ENCODE measurements at places on chromosomes 7 and 10.

DNA sequence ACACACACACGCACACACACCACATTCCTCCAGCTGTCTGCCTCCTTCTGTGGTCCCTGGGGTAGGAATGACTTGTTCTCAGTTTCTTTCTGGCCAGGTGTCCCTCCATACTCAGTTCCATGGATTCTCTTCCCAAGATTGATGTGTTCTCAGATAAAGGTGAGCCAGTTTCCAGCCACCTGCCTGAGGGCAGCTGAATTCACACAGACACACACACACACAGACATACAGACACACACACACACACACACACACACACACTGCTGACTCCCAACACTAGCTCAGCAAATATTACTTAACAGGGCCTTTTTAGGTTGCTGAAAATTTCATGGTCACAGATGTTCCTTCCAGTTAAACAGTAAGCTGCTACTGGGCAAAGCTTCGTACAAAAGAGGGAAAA is 45.4 kb upstream of the GDF10 start:
- DNase-seq: no peak

- DNase-seq: no peak
Measured at GRCh38 chr7:2299870-2300512, 14.2 kb downstream of the SNX8 start.

DNA sequence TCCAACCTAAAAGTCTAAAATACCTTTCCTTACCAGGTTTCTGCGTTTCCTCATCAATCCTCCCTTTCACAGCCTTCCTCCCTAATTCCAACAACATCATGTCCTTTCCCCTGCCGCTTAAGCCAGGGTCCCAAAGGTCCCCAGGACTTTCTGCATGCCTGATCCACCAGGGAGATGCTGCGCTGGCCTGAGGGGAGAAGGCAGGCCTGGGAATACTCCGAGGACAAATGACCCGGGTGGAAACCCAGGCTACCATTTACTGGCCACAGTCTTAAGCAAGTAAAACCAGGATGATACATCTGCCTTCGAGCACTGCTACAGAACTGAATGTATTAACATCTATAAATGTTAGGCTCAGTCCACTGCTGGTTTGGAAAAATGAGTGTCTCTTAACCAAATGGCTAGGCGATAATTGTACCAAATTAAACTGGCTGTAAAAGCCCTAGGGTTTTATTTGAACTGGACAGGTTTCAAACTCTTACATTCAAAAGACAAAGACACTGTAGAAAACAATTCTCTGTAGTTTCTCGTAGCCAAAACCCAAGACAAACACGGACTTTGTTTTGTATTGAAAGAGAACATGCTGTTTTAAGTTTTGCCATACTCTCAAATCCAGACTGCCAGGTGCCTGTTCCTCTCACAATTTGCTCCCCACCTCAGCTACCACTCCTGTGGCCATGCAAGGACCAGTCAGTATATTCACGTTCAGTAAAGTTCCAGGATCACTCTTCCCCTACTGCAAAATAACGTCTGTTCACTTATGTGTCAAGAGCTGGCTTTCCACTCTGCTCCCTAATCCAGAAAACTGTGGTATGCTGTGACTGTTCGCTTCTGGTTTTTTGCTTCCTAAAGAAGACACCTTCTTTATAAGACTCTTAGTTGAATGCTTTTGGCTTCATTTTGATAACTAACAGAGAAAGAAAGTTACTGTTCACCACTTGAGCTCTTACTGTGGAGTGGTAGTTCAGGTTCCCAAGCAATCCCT is 145.7 kb downstream of the RNF216 start:
- DNase-seq: no peak

DNA sequence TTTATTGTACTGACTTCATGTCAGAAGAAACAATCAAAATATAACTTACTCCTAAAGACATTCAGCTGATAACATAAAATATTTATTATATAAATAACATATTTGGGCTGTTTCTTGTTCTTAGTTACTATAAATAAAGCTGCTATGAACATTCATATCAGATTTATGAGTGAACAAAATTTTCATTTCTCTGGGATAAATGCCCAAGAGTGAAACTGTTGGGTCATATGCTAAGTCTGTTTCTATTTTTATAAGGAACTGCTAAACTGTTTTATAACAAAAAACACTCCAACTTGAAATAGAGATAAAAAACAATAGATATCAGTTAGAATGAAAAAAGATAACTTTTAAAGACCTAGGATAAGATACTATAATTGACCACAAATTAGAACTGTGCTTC is 26.5 kb upstream of the CC2D2B start:
- no peak for DNase-seq

GRCh38 chr7:110373859-110374258 is 717.1 kb upstream of the LRRN3 start:
- no peak for DNase-seq

DNA sequence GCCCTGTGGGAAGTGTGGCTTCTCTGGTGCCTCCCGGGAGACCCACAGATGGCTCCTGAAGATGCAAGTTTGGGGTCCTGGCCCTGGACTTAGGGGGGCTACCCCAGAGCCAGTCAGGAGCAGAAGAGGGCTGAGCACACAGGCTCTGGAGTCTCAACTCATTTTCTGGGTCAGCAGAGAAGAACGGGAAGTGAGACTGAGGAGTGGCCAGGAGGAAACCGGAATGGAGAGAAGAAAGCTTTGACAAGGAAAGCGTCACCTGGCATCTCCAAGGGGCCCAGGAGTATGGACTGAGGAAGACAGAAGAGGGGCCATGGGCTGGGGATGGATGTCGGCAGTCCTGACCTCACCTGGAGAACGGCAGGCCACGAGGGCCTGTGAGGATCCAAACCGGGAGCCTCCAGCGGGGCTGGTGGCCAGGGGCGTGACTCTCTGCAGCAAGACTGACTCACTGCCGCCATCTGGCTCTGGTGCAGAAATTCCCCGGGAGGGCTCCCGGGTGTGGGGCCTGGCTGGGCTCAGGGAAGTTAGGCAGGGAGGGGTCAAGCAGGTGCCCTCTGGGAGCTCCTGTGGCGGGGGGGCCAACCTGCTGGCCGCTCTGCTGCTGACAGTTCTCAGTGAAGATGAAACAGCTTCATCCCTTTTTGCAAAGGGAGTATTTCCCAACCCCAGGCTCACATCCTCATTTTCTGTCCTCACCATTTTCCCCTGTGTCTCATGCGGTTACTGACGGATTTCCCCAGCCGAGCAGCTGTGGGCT is 23.6 kb downstream of the DAGLB start:
- no peak for DNase-seq

DNA sequence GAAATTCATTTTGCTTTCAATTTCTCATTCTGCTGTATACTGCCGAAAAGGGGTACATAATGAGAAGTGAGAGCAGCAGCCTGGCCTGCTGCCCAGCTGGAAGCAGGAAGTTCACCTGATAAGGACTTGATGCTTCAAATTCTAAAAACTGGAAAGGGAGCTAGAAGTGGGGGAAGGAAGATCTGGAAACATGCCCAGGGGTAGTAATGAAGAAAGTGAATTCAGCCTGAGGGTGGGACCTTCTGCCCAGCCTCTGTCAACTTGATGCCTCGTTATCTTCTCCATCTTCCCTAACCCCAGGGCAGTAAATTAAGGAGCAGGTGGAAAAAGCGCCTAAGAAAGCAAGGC is 69.4 kb downstream of the ARMH3 start:
- no peak for DNase-seq

All from activated T-cell treated with anti-CD3 and anti-CD28 coated beads, Interleukin-2, amount 50 U/mL, for 1 hour (primary cell).